ENCODE measurements at places on chromosomes 5 and 9.

- no peak for DNase-seq
These were observed 26.0 kb downstream of the ARRDC3 start for GRCh38 chr5:91357012-91357634.

GRCh38 chr9:7011395-7012067, 253.8 kb downstream of the KDM4C start:
- no peak for DNase-seq

DNA sequence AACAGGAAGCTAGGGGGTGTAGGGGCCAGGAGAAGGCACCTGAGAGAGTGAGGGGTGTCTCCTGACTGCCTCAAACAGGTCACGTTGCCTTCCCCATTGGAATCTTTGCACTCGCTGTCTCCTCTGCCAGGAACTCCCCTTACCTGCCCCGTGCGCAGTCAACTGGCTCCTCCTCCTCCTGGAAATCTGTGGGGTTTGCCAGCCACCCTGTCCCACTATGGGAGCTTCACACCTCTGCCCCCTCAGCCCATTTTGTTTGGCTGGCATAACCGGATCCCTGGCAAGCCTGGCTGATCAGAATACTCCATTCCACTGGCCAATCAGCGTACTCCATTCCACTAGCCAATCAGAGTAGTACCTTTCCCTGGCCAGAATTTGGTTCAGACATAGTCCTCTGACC, 10.4 kb upstream of the SLC34A1 start:
- no peak for DNase-seq

DNA sequence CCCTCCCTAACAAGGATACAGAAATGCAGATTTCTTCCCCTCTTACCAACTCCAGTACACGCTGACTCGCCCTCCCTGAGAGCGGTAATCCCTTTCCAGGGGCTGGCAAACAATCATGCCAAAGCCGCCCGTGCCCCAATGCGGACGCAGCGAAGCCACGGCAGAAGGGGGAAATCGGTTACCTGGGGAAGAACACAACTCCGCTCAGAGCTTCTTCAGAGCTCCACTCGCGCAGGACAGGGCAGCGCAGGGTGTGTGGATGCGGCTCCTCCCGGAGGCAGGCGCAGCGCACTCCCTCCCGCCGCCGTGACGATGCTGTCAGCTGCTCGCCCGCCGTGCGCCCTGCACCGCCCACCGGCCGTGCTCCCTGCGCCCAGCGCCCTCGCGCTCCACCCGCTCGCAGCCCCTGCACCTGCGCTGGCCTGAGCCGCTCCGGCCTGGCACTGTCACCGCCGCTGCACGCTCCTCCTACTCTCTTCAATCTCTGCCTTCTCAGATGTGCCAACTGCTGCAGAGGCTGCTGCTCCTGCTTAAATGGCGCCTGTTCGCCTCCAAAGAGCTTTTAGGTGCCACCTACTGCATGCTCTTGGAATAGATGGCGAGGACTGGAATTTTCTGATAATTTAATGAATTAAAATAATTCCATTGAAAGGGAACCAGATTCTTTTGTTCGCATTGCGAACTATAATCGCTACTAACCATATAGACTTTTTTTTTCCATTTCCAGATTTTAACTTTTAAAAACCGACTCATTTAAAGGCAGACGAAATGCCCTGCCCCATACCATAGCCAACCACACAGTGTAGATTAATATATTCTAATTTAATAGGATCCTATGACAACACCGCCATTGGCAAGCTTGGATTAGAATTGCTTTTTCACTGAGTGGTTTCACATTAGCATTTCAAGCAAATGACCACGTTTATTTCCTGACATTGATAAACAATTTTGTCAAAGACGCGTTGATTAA, at the start of gene DIRAS2:
Gene DIRAS2 (minus strand): TSS at position 255 of the 970 bp plus-strand sequence. CDS start 28,997 bp downstream, outside the sequence.
- DNase-seq: no peak

DNA sequence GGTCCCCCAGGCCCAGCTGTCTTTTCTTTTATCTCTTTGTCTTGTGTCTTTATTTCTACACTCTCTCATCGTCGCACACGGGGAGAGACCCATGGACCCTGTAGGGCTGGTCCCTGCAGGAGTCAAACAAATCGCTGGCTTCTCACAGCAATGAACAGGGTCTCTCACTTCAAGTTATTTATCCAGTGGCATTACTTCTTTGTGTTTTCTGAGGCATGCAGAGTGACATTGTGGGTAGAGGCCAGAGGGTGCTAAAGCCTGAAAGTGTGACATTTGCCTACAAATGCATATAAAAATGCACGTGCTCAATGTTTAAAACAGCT, 127.6 kb downstream of the ST8SIA4 start:
- no peak for DNase-seq

DNA sequence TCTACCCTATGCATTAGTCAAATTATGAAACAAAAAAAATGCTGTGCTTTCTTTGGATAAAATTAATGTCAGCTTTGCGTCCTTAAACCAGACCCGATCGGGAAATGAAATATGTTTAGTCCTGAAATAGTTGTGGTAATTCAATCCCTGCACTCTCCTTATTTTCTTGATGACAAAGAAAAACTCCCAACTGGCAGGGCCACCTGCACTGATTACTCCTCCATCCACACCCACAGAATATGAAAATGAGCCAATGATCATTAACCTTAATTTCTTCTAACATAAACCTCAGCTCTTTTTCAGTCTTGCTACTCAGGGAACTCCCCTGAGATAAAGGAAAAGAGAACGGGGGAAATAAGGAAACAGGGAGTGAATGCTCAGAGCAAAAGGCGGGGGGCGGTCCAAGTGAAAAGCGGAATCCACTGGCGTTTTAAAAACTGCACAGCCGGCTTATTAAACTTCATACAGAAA, 245.3 kb downstream of the BNC2 start:
- DNase-seq: no peak

GRCh38 chr9:120668399-120668798, 45.9 kb downstream of the MEGF9 start:
- DNase-seq: no peak
